T-cell (primary cell): ENCODE measurements at places on chromosomes 16 and 17.

DNA sequence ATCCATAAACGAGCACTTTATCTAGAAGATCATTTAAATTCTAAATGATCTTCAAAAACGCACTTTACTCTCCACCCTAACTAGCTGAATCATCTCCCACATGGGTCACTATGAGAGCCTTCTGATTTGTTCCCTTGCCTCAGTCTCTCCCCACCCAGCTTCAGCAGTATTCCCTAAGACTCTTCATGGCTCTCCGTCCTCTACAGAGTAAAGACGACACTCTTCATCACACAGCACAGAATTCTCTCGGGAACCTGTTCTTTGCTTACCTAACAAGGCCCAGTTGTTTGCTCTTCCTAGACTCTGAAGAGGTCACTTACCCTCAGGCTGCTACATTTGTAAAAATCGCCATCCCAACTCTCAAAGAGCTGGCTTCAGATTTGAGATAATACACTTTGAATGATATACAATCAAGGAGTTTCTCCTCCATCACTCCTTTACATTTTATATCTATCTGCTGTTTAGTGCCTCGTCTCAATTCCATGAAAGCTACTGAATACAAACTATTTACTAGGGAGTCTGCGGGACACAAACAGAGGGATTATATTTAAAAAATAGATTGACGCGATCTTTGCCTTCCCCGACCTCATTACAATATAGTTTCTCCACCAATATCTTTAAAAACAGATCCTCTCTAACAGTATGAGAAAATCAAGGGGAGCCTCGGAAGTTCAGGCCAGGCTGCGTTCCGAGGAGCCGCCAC, 511 bp upstream of the LIG3 start:
- no peak for DNase-seq

DNA sequence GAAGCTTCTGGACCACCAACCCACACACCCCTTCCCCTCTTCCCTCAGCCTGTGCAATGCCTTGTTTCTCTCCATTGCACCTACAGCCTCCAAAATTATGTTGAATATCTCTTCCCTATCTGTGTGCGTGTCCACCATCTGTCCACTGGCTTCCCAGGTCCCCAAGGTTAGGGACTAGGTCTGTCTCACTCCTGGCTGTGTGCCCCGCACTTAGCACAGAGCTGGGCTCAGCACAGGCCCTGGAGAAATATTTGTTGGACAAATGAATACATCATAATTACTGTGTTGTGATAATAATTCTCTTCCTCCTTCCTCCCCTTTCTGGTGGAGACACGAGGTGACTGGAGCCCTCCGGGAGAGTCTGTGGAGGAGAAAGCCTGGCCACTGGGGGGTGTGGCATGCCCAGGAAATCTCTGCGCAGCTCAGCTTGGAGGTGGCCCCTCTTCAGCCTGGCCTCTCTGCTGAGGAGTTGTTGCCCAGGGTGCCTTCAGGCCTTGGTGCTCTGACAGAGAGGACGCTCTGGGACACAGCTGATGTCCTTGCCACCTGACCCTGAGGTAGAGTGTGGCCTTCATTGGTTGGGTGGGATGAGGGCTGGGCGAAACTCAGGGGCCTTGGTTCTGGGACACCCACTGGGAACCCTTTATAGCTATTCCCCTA, 3.3 kb upstream of the BRD7 start:
- no peak for DNase-seq

GRCh38 chr17:82965371-82965770, 114.0 kb upstream of the METRNL start:
- no peak for DNase-seq

- DNase-seq, result no peak
These were observed 36.0 kb upstream of the CCL1 start for GRCh38 chr17:34398990-34399389.

DNA sequence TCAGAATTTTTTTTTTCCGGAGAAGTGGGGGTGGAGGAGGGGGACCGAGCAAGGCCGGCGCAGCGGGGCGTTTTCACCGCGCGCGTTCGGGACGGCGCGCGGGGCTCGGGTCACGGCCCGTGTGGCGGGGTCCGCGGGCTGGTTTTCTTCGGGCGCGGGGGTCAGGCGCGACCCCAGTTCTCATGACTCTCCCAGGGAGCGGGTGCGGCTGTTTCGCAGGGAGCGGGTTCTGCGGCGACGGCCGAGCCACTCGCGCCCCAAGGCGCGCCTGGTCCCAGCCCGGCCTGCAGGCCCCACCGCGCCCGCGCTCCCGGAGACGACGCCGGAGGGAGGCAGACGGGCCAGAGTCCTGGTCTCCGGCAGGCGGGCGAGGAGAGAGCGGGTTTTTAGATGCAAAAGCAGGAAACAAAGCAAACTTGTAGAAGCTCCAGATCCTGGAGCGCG, 1.0 kb downstream of the BAHCC1 start:
- DNase-seq, result no peak

- DNase-seq, result no peak
These were observed 51.1 kb downstream of the CENPV start for GRCh38 chr17:16301963-16302855.
